ENCODE measurements at places on chromosomes 2 and 18.

DNA sequence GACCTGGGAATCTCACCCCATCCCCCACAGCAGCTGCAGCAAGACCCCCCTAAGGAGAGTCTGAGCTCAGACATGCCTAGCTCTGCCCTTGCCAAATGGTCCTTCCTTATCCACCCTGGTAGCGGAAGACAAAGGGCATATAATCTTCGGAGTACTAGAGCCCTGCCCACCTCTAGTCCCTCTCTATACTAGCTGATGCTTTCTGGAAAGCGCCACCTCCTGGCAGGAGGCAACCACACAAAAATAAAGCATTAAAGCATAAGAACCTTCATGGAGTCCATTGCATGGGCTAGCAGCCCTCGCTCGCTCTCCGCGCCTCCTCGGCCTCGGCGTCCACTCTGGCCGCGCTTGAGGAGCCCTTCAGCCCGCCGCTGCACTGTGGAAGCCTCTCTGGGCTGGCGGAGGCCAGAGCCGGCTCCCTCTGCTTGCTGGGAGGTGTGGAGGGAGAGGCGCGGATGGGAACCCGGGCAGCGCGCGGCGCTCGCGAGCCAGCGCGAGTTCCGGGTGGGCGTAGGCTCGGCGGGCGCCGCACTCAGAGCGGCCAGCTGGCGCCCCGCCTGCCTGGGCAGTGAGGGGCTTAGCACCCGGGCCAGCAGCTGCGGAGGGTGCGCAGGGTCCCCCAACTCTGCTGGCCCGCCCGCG is 941.2 kb downstream of the SUCLG1 start:
- no peak for DNase-seq

DNA sequence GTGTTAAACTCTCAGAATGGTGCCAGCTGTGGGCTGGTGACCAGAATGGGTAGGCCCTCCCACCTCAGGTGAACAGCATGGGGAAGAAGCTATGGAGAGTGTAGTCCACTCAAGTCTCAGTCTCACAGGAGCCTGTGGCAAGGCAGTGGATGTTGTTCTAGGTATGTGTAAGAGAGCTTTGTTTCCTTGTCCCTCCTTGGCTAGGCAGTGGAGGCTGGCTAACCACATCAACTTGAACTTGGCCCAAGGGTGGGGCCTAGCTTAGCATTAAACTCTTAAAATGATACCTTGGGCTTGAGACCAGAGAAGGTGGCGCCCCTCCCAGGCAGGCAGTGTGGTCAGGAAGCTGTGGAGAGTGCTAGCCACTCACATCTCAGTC is 53.2 kb upstream of the SLC4A10 start:
- no peak for DNase-seq

DNA sequence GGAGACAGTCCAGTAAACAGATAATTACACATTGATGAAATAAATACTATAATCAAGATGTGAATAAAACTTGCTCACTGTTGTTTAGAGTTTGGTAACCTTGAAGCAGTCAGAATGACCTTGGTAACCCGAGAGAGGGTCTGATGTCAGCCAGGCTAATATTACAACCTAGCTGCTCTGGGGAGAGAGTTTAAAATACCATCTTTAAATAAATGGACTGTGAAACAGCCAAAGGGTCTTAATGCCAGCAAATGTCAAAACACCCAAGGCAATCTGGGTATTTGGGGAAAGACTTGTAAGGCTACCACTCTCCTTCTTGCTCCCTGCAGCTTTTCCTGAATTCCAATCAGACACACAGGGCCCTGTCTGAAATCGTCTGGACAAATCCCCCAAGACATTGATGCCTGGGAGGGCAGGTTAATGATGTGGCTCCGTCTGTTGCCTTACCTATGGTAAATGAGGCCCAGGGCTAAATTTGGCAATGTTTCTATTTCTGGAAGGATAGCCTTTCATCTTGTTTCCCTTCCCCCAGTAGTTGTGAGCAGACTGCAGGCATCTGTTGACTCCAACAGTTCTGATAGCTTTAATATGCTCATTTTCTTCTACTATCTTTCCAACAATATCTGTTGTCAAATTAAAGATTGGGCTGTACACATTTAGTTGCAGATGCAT is 43.0 kb upstream of the ITGB6 start:
- DNase-seq = no peak

DNA sequence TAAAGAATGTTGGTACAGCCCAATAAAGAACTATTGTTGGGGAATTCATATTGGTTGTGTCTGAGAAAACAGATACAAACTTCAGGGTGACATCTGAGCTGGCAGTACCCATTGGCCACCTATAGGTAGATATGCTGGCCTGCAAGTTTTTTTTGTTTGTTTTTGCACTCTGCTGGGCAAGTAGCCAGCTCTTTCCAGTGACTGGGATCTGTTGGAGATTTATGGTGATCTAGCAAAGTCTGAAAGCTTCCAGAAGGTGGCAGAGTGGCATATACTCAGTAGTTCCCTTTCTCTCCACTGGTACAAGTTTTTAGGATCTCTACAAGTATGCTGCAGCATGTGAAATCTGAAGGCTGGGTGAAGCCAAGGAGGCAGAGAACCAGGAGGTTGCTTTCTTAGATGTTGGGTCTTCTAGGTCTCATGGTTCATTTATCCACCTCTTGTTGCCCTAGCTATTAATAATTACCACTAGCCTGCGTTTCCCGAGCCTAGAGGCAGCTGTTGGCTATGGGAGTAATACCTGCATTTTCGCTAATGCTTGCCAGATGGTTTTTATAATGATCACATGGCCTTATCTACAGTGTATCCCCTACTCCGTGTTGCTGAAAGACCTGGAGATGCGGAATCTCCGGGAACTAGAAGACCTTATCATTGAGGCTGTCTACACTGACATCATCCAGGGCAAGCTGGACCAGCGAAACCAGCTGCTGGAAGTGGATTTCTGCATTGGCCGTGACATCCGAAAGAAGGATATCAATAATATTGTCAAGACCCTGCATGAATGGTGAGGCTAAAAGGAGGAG is 9.5 kb downstream of the COPS7B start:
- DNase-seq = peak; percentile 44

DNA sequence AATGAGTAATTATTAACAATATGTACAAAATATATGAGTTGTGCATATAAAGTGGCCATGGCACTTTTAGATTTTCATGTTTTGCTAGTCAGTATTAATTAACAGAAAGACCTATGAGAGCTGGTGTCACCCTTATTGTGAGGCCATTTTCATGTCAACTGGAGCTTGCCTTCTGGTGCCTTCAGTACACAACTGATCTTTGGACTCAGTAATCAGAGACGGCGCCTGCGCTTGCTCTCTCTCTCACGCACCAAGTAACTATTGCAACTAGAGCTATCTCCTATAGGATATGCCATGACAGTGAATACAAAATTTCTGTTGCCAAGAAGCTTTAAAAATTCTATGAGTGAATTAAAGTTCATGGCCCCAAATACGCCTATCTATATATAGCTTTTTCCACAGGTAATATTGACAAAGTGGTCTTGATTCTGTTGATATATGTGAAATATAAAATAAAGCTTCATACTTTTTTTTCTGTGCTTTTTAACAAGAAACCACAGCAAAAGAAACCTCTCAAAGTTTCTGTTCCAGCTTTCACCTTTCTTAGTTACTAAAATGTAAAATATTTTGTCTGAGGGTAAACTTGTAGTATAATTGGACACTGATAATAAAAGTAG is 2.9 kb downstream of the SERTAD2 start:
- DNase-seq = no peak

DNA sequence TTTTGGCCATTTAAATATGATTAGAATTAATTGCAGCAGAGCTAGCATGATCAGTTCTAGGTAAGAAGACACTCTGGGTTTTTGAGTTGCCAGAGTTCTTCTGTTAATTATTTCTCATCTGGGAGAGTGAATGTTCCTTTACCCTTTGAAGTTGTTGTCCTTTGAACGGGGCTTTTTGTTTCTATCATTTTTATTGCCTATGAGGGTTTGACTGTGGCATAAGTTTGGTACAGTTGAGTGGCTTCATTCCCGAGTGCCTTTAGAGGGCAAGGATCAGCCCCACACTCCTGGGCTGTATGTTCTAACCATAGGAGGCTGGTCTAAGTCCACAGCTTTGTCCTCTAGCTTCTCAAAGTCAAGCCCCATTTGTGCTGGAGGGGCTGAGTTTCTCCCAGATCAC is 804.3 kb downstream of the KCNJ3 start:
- no peak for DNase-seq

DNA sequence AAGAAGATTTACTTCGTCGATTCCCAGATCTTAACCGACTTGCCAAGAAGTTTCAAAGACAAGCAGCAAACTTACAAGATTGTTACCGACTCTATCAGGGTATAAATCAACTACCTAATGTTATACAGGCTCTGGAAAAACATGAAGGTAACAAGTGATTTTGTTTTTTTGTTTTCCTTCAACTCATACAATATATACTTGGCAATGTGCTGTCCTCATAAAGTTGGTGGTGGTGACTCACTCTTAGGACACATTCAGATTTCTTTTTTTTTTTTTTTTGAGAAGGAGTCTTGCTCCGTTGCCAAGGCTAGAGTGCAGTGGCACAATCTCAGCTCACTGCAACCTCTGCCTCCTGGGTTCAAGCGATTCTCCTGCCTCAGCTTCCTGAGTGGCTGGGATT is 26.8 kb downstream of the MSH2 start:
- DNase-seq = no peak

DNA sequence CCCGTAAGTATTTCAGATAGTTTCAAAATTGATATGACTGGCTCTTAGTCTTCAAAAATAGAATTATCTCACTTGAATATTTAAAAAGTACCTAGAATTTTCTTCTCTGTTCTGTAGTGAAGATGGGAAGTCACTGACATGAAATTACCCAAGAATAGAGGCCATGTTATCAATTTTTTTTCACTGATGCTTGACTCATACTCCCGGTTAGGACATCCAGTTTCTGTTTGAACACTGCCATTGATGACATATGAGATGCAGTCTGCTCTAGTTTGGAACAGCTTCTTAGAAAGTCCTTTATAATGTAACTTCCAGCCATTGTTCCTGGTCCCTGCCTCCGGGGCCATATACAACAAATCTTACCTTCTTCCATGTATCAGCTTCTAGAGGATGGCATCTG is 26.0 kb downstream of the MAP3K20 start:
- no peak for DNase-seq

DNA sequence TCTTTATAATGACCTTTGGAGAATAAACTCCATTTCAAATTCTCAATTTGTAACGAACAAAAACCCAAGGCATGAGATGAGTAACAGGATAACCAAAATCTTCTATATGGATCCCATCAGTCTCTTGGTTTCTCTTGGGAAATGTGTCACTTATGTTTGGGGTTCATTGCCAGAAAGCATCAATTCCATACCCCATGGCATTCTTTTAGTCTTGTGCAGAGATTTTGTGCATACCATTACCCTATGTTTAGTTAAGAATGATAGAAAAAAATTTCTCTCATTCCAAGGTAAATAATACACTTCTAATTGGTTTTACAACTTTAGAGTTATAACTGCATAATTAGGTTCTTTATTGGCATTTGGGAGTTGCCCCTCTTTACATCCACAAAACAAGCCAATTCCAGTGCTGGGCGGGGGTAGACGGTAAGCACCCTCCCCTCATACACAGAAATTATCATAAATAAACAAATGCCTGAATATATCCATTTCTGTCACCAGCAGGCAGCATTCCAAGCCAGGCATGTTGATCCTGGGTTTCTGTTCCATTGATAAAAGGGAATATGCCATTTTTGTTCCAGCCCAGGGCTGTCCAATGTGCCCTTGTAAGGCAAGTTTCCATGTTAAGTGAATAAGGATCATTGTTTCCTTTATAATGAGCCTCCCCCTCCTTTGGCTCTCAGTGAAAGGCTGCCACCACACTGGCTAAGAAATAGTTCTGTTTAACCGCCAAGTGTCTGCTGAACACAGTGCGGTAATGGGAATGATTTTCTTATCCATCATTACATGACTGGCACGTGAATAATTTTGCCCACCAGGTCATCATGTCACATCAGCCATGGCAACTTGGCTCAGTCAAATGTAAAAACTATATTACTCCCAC is 680.1 kb upstream of the ZEB2 start:
- no peak for DNase-seq

- no peak for DNase-seq
Observed at GRCh38 chr2:238022594-238023157, 38.1 kb upstream of the SCLY start.

DNA sequence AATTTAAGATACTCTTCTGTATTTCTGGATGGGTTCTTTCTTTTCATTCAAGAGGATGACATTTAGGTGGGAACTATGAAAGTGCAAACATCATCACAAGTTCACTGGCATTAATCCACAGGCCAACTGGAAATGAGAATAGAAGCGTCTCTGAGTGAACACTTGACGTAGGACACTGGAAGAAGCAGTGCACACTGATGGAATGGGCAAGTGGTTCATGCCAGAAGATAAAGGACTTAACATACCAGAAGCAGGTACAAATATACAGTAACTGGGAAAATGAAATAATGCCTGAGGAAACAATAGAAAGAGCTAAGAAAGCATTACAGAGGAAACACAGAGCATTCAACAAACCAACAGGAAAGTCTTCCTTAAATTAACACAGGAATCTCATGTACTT is 120.9 kb upstream of the CCDC195 start:
- no peak for DNase-seq

DNA sequence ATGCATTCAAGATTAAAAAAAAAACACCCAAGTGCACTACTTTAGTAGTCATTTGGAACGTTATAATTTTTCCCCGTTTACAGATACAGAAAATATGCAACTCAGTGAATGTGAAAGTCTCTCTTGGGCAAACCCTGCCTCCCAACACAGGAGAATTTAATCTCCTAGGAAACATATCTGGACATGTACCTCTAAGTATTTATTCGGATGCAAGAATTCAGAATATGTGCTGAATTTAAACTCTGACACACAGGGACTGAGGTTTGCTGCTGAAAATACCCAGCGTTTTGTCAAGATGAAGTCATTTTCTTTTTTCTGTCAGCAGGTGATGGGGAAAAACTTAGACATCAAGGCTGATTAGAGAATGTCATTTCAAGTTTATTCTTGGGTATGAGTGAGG is 105.4 kb downstream of the ACKR3 start:
- no peak for DNase-seq

DNA sequence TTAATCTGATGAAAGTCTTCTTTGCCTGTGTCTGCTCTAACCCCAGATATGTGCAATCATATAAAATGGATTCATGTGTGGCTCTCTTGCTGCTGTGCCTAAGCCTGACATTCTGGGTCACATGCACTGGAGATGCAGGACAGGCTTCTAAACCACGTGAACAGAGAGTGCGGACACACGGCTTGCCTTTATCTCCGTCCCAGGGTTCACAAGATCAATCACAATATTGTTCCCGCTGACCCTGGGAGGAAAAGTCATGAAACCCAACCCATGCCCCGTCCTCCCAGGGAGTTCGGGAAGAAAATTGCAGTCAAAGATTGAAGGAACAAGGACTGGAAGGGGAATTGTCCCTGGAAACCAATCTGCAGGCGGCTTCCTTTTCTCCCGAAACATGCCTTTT is 74.8 kb downstream of the VAPA start:
- DNase-seq = no peak

- no peak for DNase-seq
Observed at GRCh38 chr18:3454365-3455089, 4.6 kb downstream of the TGIF1 start.

GRCh38 chr18:6270771-6271216 is 143.9 kb downstream of the L3MBTL4 start:
- no peak for DNase-seq
